ENCODE measurements at places on chromosomes 7 and 10.
A peak's percentile ranks its signal among the peaks of the same experiment; 100 is the strongest.

DNA sequence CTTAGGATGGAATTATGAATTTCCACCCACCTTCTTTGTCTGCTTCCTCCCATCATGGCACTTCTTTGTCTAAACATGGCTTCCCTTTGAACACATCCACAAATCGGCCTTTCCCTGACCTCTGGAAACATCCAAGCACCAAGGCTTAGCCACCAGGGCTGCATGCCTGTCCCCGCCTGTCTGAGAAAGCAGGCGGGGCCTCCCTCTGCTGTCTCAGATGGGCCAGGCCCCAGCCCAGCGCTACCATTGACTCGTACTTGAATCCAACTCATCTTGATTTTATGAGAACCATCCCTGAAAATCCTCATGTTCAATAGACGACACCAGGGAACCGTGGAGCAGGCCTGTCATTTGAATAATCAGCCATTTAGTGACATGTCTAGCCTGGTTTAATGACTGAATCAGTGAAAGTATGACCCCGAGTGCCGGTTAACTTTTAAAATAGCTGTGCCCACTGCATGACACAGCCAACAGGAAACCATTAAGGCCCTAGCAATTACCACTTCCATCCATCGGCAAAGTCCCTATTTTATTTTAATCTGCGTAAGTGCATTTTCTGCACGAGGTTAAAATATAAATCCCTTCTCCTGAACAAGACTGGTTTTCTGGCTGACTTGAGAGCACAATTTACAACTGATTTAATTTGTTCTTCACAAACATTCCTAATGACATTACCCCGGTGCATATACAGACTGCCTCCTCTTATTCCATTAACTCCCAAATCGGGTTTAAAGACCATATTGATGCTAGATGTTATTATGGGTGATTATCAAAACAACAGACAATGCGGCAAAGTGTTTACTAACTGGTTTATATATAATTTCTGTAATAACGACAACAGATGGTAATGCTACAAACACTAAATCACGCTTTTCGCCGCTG lies 194.7 kb downstream of the BUB3 start:
- no peak for DNase-seq

DNA sequence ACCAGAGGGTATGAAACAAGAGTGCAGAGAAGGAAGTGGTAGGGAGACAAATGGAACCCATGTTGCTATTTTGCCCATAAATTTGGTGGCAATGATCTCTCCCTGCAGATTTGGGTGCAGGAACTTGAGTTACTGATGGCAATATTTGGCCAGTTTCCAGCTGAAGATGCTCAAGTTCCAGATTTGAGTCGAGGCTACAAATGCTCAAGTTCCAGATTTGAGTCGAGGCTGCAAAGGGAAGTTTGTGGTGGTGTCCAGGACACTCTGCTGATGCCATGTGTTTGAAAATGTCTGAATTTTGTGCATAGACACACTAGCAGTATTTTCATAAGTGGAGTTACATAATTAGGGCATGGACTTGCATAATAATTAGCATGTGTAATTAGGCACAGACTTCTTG lies 40.8 kb downstream of the TBXAS1 start:
- no peak for DNase-seq

- no peak for DNase-seq
These were observed 15.8 kb downstream of the MACC1 start for GRCh38 chr7:20201380-20201779.

GRCh38 chr7:134724606-134725005 lies 54.8 kb upstream of the CALD1 start:
- peak; percentile 77 for DNase-seq

DNA sequence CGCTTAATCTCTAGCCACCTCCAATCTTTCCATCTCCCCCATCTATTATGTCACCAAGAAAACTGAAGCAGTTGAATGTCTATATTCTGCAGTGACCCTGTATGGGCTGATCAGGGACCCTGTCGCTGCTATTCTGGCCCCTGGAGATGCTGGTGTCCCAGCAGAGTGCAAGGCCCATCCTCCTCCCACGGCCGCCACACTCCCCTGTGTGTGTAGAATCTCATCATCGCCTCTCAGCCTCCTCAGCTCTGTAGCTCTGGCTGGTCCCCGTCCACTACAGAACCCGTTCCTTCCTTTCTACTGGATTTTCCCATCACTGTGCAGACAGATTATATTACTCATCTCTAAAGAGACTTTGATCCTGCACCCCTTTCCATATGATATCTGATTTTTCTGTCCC lies 235.8 kb upstream of the PFKP start:
- no peak for DNase-seq

DNA sequence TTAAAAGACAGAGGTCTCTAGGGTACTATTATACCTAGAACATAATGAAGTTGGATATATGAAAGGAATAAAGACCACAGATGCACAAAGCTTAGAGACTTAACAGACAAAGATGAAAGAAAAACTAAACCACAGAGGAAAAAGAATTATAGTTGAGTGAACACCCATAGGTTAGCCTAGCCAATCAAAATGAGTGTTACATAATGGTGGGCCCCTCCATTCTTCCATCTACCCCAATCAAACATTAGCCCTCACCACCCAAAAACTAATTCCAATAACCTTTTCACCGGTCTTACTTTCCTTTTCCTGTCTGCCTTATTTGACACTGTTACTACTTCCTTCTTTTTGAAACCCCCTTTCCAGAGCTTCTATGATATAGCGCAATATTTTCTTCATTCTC lies 130.1 kb downstream of the ELMO1 start:
- DNase-seq = no peak

DNA sequence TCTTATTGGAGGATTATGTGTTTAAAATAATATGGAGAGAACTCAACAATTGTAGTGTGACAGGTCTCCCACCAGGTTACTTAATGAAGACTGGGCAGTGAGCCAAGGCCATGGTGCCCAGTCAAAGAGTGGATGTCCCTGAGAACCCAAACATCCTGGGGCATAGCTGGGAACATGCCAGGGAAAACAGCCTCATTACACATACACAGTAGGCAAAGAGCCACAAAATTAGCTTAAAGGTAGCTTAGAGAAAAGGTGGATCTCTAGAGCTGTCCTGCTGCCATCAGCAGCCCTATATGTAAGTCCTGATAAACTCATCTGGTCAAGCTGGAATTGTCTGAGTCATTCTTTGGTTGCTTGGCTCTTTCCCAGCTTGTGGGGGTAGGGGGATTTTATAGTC lies 287.8 kb downstream of the PHF14 start:
- no peak for DNase-seq

- no peak for DNase-seq
These were observed 101.1 kb upstream of the TCF7L2 start for GRCh38 chr10:112848868-112849430.

GRCh38 chr7:69104023-69104422 lies 494.3 kb upstream of the AUTS2 start:
- DNase-seq = no peak

GRCh38 chr10:133466683-133467275 lies 13.0 kb downstream of the SCART1 start:
- DNase-seq = no peak

- DNase-seq = no peak
These were observed 24.9 kb downstream of the FOXL3 start for GRCh38 chr7:314853-315252.

DNA sequence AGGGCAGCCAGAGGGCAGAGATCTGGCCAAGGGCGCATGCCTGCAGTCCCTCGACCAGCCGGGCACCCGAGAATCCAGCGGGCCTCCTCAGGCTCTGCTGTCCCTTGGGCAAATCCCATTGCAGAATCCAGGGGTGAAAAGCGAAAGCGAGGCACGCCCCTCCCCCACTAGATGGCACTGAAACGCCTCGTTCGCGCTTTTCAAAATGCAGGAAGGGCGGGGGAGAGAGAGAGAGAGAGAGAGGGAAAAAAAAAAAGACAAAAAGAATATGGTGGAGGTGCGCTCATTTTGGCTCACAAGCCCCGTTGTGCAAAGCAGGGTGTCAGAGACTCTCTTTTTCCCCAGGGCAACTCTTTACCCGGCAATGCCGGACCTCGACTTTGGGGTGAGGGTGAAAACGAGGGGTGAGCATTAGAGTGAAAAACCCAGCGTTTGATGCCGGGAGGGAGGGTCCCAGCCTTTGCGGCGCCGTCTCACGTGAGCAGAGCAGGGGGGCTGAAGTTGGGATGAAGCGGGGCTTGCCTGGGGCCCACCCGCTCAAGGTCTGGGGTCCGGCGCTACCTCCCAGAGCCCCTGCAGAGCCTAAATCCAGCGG lies 2.5 kb upstream of the TMEM178B start:
- DNase-seq = no peak

GRCh38 chr7:128194533-128195282 lies 46.4 kb upstream of the LEP start:
- DNase-seq = no peak

- peak; percentile 81 for DNase-seq
These were observed 510.5 kb upstream of the AKR1E2 start for GRCh38 chr10:4315551-4315950.

GRCh38 chr10:36423821-36424248 lies 701.6 kb upstream of the ANKRD30A start:
- no peak for DNase-seq

GRCh38 chr10:17662193-17663138 lies 18.5 kb downstream of the STAM start:
- no peak for DNase-seq

GRCh38 chr10:49651039-49651835 lies 28.2 kb upstream of the C10orf53 start:
- no peak for DNase-seq

GRCh38 chr10:62870866-62871265 lies 54.7 kb upstream of the EGR2 start:
- no peak for DNase-seq

DNA sequence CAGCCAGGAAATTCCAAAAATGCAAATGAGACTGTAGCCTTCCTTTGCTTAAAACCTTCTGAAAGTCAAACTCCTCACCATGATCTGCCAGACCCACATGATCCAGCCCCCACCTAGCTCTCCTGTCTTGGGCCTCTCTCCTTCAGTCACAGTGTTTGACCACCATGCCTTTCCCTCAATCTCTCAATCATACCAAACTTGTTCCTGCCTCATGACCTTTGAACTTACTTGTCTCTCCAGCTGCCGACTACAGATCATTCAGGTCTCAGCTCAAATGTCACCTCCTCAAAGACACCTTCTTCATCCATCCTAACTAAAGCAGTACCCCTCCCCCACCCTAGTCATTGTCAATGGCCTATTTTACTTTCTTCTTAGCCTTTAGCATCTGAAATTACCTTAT lies 9.3 kb upstream of the ADD3 start:
- DNase-seq = no peak

DNA sequence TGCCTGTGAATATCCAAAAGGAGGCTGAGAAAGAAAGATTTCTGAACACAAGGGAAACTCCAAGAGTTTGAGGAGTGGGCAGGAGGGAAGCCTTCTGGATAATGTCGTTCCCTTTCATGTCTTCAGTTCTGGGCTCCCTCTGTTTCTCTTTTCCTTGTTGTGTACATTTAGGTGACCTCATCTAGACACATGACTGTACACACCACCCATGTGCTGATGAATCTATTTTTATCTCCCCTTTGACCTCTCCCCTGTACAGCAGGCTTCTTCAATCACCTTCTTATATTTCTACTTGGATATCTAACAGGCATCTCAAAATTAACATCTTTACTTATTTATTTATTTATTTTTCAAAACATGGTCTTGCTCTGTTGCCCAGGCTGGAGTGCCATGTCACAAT lies 363.1 kb downstream of the GATA3 start:
- DNase-seq = no peak

DNA sequence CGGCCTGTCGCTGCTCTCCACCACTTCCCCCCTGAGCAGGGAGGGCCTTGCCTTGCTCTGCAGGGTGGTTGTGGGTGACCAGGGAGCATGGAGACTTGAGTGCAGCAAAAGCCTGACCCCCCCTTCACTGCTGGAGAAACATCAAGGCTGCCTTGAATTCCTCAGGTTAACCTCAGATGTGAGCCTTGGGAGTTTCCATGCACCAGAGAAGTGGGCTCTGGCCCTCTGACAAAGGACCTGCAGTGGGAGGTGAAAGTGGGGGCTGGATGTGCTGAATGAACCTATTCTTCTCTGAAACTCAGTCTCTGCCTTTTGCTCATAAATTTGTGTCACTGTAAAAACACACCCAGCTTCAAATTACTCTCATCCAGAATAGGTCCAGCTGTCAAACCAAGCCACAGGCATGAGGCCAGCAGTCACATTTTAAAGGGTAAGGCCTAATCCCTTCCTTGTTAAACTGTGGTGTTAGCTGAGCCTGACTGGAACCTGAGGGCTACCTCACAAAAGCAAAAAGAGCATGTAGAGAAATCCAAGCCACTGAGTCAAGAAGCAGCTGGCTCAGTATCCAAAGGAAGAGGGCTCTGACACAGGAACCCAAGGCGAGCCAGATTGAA lies 356.8 kb downstream of the CCSER2 start:
- DNase-seq = no peak

- no peak for DNase-seq
These were observed 56.0 kb upstream of the MACROH2A2 start for GRCh38 chr10:69996611-69997010.

DNA sequence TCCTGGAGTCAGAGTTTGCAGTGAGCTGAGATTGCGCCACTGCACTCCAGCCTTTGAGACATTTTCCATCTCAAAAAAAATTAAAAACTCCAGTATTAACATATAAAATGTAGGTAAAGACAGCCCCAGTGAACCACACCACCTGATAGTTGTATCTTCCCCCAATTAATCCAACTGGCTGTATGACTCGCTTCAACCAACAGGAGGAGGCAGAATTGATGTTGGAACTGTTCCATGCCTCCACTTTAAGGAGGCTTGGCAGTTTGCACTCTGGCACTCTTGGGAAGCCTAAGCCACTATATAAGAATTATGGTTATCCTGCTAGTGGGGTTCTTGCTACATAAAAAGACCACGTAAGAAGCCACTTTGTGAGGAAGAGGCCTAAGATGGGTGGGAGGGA lies 72.7 kb downstream of the STK17A start:
- no peak for DNase-seq

DNA sequence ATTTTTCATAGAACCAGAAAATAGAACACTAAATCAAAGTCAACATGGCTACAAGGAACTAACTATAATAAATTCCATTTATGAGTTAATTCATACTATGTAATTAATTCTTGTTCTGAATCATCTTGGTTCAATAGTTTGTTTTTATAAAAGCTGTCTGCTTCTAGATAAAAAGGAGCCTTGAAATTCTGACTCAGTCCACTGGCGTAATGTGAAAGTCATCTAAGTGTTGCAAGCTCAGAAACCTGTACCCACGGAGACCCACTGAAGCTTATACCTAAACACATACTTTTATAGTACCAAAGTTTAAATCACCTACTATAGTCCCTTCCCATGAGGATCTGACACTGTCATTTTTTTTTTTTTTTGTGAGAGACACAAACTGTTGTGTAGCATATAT lies 489.4 kb downstream of the SEMA3D start:
- DNase-seq = peak; percentile 90

GRCh38 chr7:66727058-66727457 lies 13.5 kb upstream of the RABGEF1 start:
- no peak for DNase-seq

GRCh38 chr7:135620980-135621850 lies 41.1 kb upstream of the STMP1 start:
- DNase-seq = peak; percentile 93

DNA sequence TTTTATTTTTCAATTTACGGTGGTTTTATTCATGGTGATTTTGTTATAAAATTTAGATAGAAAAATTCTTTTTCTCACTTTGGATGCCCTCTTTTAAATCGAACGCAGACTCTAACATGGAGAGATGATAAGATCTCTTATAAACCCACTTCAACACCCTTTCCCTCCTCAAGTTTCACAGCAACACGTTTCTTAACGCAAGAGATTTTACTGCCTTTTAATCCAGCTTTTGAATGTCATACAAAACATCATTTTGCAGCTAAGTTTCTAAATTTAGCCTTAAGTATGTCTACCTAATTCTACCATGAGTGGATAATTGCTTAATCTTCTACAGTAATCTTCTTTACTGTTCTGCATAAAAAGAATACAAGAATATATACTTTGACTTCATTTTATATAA lies 70.0 kb downstream of the SEMA3C start:
- no peak for DNase-seq

Data from fibroblast of pulmonary artery (primary cell).